Hematopoietic multipotent progenitor cell (in vitro differentiated cells): ENCODE measurements at places on chromosomes 2 and 18. TPM values are rescaled to one million over a fixed set of nuclear protein-coding genes. Genes with fewer than 3 reads are reported as not detected.

TEKT4 gene
- total RNA-seq: not detected

MDH1B gene
- total RNA-seq: 1.3 TPM

DNA sequence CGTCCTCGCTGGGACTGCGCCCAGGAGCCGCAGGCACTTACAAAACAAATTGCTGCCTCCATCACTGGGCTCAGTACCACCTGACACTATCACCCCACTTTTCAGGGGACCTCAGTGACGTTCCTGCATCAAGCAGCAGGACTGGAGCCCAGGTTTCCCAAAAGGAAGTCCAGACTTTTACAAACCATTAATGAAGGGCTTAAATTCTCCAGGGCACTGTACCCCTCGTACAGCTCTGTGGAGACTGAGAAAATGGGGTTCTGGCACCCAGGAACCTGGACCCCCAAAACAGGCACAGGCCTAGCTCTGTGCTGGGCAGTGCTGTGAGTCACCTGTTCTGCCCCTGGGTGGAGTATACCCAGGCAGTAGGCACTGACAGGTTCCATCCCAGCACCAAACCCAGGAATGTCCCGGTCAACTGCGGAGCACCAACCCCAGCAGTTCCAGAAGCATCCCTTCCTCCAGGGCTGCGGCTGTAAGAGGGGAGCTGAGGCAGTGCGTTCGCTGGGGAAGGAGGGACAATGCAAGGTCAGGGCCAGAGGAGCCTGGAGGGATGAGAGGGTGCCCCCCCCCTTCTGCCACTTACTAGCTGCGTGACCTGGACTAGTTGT lies 24.6 kb upstream of the NOTO start:
- DNase-seq: no peak

PID1 gene
- total RNA-seq: not detected

HNMT gene
- 1.1 TPM for total RNA-seq
